ENCODE measurements at places on chromosomes 13 and 19.

GRCh38 chr13:83121896-83122295 is 760.4 kb downstream of the SLITRK1 start:
- no peak for DNase-seq

GRCh38 chr13:41994696-41995095 is 33.8 kb upstream of the VWA8 start:
- no peak for DNase-seq

GRCh38 chr19:31262725-31263191 is 86.5 kb downstream of the TSHZ3 start:
- no peak for DNase-seq

- no peak for DNase-seq
Observed at GRCh38 chr19:42198676-42199439, 18.6 kb downstream of the DEDD2 start.

DNA sequence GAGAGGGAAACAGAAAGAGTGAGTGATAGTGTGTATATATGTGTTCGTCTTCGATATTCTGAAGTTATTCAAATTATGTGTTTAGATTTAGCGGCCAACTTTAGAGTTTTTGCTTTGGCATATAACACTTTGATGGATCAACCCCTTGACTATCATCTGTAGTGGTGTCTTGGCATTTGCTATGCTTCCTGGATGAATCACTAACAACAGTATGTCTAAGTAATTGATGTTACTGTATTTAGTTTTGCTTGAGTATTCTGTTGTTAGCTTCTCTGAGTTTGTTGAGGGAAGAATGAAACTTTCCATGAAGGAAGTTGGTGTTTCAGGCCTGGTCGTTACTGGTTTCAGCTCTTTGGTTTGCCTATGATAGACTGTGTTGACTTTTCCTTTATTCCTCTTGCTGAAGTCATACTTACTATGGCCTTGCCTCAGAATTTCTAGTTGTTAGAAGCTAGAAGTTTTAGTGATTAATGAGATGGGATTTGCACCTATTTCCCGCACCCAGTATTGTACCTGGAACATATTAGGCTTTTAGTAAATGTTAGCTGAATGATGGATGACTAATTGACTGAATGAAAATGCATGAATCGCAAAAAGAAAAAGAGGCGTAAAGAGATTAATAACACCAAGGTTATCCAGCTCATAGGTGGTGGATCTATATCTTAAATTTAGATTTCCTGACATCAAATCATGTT is 20.7 kb downstream of the NDFIP2 start:
- no peak for DNase-seq
